ENCODE measurements at places on chromosomes 7 and 10.
A peak's percentile ranks its signal among the peaks of the same experiment; 100 is the strongest.

GRCh38 chr7:2523941-2524807, 4.6 kb downstream of the LFNG start:
- no peak for DNase-seq

DNA sequence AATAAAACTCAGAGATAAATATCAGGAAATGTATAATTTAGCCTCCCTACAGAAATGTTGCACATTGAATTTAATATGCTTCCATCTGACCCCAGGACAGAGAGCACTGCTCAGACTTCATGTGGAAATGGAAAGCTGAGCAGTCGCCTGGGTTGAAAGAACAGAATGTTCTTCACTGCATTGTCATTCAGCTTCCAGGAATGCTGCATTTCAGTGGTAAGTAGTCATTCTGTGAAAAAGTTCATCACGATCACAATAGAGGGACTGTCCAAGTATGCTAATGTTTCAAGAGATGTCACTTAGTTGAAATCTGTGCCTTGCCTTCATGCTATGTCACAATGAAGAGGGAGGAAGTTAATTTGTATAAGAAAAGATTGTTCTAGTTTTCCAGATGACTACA, 147.3 kb downstream of the NRCAM start:
- DNase-seq = peak; percentile 81

GRCh38 chr7:116246357-116246756, 36.0 kb downstream of the TES start:
- no peak for DNase-seq

DNA sequence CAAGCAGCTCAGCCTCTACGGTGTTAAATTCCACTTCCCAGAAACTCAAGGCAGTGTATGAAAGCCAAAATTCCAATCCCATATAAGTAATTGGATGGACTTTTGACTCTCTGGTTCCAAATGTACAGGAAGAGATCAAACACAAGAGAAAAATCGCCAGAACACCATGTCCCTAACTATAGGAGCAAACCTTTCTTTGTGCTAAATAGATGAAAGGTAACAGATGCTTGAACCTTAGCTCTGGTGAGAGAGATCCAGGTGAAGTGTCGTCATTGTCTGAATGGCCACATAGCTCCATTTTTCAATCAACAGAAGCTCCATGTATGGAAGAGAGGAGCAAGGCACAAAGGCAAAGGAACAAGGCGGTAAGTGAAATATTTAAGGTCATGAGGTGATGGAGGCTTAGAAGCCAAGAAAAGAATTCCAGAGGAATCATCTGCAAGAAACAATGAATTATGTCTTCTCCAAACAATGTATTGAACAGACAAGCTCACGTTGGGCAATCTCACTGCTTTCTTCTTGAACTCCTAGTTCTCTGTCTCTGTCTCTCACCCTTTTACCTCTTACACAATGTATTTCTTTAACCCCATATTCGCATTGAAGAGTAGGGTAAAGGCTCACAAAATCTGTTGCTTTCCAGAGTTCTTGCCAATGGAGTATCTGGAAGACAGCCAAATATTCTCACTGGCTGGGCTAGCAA, 585.1 kb downstream of the GATA3 start:
- no peak for DNase-seq

GRCh38 chr7:47647181-47647917, 65.4 kb upstream of the TNS3 start:
- no peak for DNase-seq

GRCh38 chr7:132083126-132083525, 493.1 kb downstream of the PLXNA4 start:
- DNase-seq = no peak

- DNase-seq = no peak
Observed at GRCh38 chr10:16947069-16947468, 129.8 kb upstream of the RSU1 start.

GRCh38 chr10:23813687-23814086, 374.8 kb downstream of the OTUD1 start:
- DNase-seq = no peak

DNA sequence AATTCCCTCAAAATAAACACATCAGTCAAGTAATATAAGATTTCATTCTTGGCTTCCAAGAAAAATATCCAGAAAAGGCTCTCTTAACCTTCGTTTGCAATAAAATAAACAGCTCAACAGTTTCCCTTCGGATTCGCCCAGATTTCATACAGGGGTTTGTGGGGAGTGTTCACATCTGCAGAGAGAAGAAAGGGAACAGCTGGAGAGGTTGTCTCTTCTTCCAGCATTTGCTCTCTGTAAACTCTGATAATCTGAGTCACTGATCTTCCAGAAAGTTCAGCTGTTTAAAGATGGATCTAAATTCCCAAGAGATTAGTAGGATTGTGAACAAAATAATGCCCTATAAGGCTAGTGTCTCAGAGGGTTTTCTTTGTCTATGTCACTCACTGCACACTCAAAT, 277.9 kb downstream of the HPSE2 start:
- DNase-seq = no peak

DNA sequence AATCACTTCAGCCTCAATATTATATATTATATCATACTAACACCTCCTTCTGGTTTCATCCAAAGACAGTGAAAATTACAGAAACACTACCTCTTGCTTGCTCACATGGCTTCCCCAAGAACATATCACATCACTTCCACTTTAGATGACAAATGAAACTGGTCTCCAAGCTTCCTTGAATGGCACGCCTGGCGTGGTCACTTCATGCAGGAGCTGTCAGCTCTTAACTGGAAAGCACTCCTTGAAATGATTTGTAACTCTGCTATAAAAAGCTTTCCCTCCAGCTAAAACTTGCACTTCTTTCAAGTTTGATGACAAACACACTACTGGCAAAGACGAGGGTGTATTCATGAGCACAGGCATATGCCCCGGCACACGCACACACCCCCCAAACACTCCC, 84.1 kb upstream of the INHBA start:
- no peak for DNase-seq

GRCh38 chr10:92891885-92892690, 43.8 kb downstream of the EXOC6 start:
- peak; percentile 40 for DNase-seq

GRCh38 chr7:18474944-18475343, 20.6 kb upstream of the HDAC9 start:
- no peak for DNase-seq

GRCh38 chr7:150944066-150945042, 33.8 kb downstream of the KCNH2 start:
- DNase-seq = no peak

GRCh38 chr7:82051601-82052000, 281.8 kb upstream of the HGF start:
- no peak for DNase-seq

- no peak for DNase-seq
Observed at GRCh38 chr10:28179743-28180099, 123.1 kb downstream of the MPP7 start.

- DNase-seq = no peak
Observed at GRCh38 chr10:129871966-129872365, 92.1 kb downstream of the EBF3 start.

- no peak for DNase-seq
Observed at GRCh38 chr7:132359743-132360142, 216.5 kb downstream of the PLXNA4 start.

GRCh38 chr7:141354251-141354650, 197.0 kb upstream of the AGK start:
- no peak for DNase-seq

GRCh38 chr7:31002256-31002655, 38.5 kb downstream of the GHRHR start:
- no peak for DNase-seq
